ENCODE measurements at places on chromosomes 5 and 9.

GRCh38 chr5:114411380-114411931, 49.6 kb downstream of the KCNN2 start:
- no peak for DNase-seq

- DNase-seq = peak; percentile 80
Observed at GRCh38 chr5:169013846-169014245, 287.1 kb downstream of the SLIT3 start.

- DNase-seq = no peak
Observed at GRCh38 chr5:150622157-150622556, 18.3 kb upstream of the SYNPO start.

GRCh38 chr5:77643654-77644370, 5.3 kb upstream of the OTP start:
- no peak for DNase-seq

DNA sequence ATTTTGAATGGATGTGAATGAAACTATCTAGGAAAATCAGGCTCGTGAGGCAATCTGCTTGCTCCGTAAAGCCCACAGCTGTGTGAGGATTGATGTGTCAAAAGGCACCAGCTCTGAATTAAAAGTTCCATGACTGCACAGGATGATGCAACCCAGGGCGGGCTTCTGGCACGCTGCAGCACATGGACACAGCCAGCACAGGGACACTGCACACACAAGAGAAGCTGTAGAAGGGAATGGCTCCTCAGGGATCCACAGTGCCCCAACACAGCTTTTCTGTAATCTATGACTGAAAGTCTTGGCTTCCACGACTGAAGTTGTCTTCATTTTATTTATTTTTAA, 151.0 kb downstream of the GCNT1 start:
- DNase-seq = no peak

GRCh38 chr5:171692107-171692506, 93.5 kb upstream of the SMIM23 start:
- peak; percentile 11 for DNase-seq

- DNase-seq = peak; percentile 61
Observed at GRCh38 chr9:71608825-71609447, 159.4 kb downstream of the CEMIP2 start.

DNA sequence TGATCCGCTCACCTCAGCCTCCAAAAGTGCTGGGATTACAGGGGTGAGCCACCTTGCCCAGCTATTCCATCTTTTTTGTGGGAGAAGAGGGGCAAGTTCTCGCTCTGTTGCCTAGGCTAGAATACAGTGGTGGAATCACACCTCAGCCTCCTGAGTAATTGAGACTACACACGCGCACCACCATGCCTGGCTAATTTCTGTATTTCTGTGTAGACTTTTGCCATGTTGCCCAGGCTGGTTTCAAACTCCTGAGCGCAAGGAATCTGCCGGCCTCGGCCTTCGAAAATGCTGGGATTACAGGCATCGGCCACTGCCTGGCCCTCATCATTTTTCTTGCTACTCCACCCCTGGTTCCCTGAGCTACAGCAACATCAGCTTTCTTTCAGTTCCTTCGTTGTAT, 2.8 kb upstream of the NOL6 start:
- DNase-seq = no peak

GRCh38 chr5:174827558-174827957, 103.2 kb downstream of the MSX2 start:
- DNase-seq = peak; percentile 6

DNA sequence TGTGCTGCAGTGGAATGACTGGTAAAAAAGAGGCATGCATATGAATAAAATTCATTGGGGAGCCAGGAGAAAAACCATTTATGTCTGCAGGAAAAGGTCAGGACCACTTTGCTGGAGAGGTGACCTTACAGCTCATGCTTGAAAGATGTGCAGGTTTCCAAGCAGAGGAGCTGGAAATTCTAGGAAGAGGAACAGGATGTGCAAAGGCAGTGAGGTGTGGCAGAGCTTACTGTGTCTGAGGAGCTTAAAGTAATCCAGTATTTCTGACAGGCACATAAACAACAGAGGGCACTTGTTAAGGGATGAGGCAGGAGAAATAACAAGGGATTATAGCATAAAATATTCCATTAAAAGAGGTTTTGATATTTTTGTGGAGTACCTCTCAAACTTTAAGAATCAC, 203.2 kb downstream of the CD180 start:
- no peak for DNase-seq

DNA sequence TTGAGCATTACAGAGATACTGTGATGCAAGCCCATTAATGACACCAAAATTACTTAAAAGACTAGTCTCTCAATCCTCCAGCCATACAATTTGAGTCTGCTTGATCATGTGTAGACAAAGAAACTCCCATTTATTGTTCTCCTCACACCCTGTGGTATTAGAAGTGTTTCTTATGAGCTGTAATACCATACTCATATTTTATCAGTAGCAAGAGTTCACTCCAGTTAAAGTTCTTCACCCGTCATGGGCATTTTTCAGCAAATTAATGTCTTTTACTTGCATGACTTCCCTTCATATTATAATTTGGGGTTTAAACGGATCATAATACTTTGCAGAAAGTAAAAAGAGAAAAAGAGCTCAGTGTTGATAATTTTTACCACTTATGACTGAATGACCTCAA, 242.9 kb downstream of the BNC2 start:
- no peak for DNase-seq

- DNase-seq = peak; percentile 82
Observed at GRCh38 chr9:133792721-133793470, 54.7 kb upstream of the SARDH start.

GRCh38 chr9:126677188-126678084, 63.7 kb downstream of the LMX1B start:
- DNase-seq = no peak

DNA sequence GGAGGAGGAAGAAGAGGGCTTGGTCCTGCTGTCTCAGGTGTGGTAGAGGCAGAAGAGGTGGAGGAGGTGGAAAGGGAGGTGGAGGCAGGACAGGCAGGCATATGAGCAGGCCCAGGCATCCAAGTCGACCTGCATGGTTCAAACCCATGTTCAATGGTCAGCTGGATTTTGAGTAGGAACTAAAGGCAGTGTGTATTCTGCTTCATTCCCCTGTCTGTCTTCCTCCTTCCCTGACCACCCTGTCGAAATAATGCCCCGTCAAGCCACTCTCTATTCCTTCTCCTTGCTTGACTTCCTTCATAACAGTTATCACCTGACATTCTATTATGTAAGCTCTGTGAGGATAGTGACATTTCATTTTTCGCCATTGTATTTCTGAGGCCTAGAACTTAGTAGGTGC, 34.8 kb downstream of the ATP6V0E1 start:
- no peak for DNase-seq

- DNase-seq = no peak
Observed at GRCh38 chr9:93130861-93131481, 3.1 kb downstream of the NINJ1 start.
